ENCODE measurements at places on chromosomes 4 and X. TPM values are rescaled to one million over a fixed set of nuclear protein-coding genes. Genes with fewer than 3 reads are reported as not detected.

DNA sequence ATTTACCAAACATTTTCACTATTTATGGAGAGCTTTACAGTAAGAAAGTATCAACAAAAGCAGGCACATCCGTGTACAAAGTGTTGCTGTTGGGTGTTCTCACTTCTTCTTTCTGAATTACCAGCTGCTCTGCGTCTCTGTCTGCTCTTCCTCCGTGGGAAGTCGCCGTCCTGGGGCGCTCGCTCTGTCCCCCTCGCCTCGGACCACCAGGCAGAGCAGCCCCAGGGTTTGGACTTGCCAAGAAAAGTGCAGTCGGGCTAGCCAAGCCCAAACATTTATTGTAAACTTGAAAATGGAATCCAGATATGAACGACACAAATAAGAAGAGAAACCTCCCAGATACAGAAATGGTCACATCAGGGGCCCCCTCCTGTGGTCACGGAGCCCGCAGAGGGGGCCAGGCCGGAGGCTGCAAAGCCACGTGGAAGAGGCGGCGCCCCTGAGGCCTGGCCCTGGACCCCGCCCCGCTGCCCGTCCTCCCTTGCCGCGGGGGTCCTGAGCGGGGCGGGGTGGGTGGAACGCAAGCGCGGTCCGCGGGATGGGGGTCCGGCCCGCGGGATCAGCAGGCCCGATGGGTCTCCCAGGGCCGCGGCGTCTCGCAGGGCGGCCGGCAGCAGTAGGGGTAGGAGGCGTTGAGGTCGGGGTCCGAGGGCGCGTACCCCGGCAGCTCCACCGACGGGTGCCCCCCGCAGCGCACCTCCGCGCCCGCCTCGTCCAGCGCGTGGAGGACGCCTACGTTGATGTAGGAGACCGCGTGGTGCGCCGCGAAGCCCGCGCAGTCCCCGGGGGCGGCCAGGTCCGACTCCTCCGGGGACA is 1.5 kb downstream of the TMEM271 start:
- no peaks in the 10 kb centered on the region for H3K4me1 ChIP-seq
- DNase-seq, result no peak
- no peaks in the 10 kb centered on the region for H3K36me3 ChIP-seq
- H3K4me3 ChIP-seq, result no peak overlapping the region
- H3K27ac ChIP-seq, result no peak overlapping the region

DNA sequence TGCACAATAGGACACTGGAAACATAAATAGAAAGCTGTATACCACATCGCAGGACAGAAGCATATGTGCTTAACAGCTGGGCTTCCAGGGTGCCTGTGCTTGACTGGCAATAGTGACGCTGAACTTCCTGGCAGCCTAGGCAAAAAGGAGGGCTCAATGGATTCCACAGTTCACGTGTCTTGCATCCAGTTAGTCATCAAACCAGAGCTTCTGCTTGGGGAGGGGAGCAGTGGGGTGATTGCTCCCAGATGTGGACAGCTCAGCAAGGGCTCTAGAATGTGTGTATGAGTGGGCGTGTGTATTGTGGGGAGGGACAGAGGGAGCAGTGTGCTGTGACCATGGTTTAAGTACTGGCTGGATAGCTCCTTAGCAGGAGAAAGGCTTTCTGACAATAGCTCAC is 2.3 kb downstream of the PRRG3 start:
- H3K27ac ChIP-seq, result no peak overlapping the region
- H3K4me1 ChIP-seq, result no peaks in the 10 kb centered on the region
- H3K36me3 ChIP-seq, result no peaks in the 10 kb centered on the region
- DNase-seq, result no peak

SMPX gene
- total RNA-seq, result not detected

GRCh38 chrX:91434351-91435168 is at the start of gene PABPC5:
PABPC5 (plus strand) TSS chrX:91434839; CDS start chrX:91435578, 739 bp downstream.
- peak within 1 kb of the TSS; percentile 35 for H3K4me3 ChIP-seq
- H3K27me3 ChIP-seq, result no peaks in the 10 kb centered on the region
- H3K27ac ChIP-seq, result peak within 1 kb of the TSS; percentile 16
- H3K36me3 ChIP-seq, result no peaks in the 10 kb centered on the region
- DNase-seq, result peak; percentile 55

PAGE1 gene
- total RNA-seq, result not detected

DNA sequence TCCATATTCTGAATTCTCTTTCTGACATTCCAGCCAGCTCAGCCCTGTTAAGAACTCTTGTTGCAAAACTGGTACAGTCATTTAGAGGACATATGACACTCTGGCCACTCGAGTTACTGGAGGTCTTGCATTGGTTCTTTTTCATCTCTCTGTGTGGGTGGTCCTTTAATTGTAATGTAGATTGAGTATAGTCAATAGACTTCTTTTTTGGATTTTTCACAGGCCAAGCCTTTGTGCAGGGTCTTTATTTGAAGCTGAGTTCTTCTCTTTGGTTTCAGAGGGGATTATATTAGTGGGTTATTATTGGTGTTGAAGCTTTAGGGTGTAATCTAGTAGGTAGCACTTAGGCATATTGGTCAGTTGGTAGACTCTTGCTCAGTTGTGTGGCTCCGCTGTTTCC is 118.0 kb upstream of the GIMD1 start:
- H3K4me3 ChIP-seq, result no peak overlapping the region
- no peaks in the 10 kb centered on the region for H3K36me3 ChIP-seq
- no peak overlapping the region for H3K27ac ChIP-seq
- H3K4me1 ChIP-seq, result no peaks in the 10 kb centered on the region

ARSD gene
- 51.8 TPM for total RNA-seq

GABRG1 gene
- total RNA-seq, result not detected

DNA sequence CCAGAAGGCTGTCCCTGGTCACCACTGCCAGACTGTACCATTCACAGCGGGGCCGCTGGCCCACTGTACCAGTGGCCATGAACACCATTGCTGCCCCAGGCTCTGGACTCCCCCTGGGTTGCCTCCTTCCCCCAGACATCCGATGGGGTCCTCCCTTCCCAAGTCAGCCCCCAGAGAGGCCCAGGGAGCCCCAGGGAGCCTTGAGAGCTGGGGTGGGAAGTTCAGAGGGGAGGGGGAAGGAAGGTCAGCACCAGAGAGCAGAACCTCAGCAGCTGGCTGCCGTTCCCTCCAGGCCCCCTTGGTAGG is 441 bp upstream of the ARHGAP4 start:
- no peaks in the 10 kb centered on the region for H3K36me3 ChIP-seq
- no peaks in the 10 kb centered on the region for H3K4me1 ChIP-seq
- H3K4me3 ChIP-seq, result no peak overlapping the region

VCX2 gene
- total RNA-seq, result not detected

- H3K27ac ChIP-seq, result no peak overlapping the region
- no peaks in the 10 kb centered on the region for H3K4me1 ChIP-seq
- DNase-seq, result no peak
- H3K4me3 ChIP-seq, result no peak overlapping the region
Measured at GRCh38 chrX:154715825-154716224, 35.1 kb downstream of the GAB3 start.

GRCh38 chr4:153241970-153242838 is 38.0 kb downstream of the TRIM2 start:
- H3K27ac ChIP-seq, result peak overlapping the region; percentile 16
- no peak overlapping the region for H3K4me3 ChIP-seq
- no peaks in the 10 kb centered on the region for H3K36me3 ChIP-seq
- H3K27me3 ChIP-seq, result no peaks in the 10 kb centered on the region

PWWP3B gene
- 13.6 TPM for total RNA-seq

GRCh38 chrX:22652596-22652995 is 347.2 kb upstream of the DDX53 start:
- DNase-seq, result no peak
- H3K4me1 ChIP-seq, result no peaks in the 10 kb centered on the region

DNA sequence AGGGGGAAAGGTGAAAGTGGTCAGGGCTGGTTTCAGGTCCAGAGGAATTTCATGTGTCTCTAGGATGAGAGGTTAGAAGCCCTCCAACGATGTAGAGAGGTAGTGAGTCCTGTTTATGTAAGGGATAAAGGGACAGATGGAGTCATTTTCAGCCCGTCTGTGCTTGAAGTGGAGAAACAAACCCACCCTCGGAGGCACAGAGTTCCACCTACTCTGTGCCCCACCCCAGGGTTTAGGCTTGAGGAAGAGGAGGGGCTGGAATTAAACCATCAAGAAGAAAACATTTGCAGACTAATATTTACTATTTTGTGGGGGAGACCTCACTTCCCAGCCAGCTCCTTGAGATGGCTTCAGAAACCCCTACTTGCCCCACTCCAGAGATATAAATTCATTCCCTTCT is 868 bp upstream of the GNL3L start:
- H3K27me3 ChIP-seq, result no peaks in the 10 kb centered on the region
- no peaks in the 10 kb centered on the region for H3K36me3 ChIP-seq
- H3K27ac ChIP-seq, result peak overlapping the region; percentile 67
- no peak for DNase-seq

DNA sequence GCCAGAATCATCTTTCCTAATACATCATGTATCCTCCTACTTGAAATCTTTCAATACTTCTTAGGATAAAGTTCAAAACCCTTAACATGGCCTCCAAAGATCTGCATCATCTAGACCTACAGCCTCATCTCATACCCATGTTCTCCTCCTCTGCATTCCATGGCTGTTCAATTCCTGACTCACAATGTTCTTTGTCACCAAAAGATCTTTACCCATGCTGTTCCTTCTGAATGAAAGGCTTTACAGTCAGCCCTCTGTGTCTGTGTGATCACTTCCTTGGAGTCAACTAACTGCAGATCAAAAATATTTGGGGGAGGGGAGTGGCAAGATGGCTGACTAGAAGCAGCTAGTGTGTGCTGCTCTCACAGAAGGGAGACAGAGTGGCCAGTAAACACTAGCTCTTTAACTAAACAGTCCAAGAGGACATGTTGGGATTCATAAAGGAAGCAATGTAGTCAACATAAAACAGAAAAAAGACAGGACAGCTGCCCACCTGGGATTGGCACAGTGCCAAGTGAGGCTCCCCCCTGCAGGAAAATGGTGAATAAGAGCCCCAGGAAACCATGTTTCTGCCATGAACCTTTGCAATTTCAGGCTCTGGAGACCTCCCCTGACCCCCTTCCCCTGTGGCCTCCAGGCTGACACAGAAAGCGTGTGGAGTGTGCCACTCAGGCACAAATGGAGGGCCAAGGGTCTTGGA is 31.9 kb downstream of the CBR4 start:
- no peaks in the 10 kb centered on the region for H3K4me1 ChIP-seq
- DNase-seq, result no peak
- H3K27me3 ChIP-seq, result no peaks in the 10 kb centered on the region
- no peak overlapping the region for H3K27ac ChIP-seq
- no peak overlapping the region for H3K4me3 ChIP-seq
- peaks cover 6% of the 10 kb centered on the region for H3K36me3 ChIP-seq

DNA sequence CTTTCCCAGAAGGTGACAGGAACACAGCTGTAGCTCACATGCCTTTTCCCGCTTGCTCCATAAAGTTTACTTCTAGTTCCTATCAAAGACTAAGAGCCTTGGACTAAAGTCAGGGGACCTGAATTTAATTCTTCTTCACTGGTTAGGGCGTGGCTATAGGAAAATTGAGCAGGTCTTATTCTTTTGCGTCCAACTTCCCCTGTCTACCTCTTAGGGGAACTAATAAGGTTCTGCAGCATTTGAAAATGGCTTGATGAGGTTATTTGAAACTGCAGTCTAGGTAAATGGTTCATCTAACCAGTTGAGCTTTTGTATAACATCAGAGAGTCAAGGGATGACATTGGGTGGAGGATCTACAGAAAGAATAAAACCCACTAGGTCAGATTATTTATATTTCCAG is 2.6 kb downstream of the ARHGAP10 start:
- H3K4me1 ChIP-seq, result peaks cover 7% of the 10 kb centered on the region
- no peak overlapping the region for H3K27ac ChIP-seq
- no peak for DNase-seq

NUP62CL gene
- 3.1 TPM for total RNA-seq

- no peak overlapping the region for H3K4me3 ChIP-seq
- H3K4me1 ChIP-seq, result no peaks in the 10 kb centered on the region
- H3K27me3 ChIP-seq, result no peaks in the 10 kb centered on the region
- DNase-seq, result no peak
- no peak overlapping the region for H3K27ac ChIP-seq
- no peaks in the 10 kb centered on the region for H3K36me3 ChIP-seq
Measured at GRCh38 chr4:53962516-53963225, 101.7 kb downstream of the CHIC2 start.

GRCh38 chr4:16864199-16864598 is 34.2 kb downstream of the LDB2 start:
- no peaks in the 10 kb centered on the region for H3K36me3 ChIP-seq
- H3K27ac ChIP-seq, result no peak overlapping the region
- no peak overlapping the region for H3K4me3 ChIP-seq
- DNase-seq, result no peak
- H3K27me3 ChIP-seq, result no peaks in the 10 kb centered on the region

DNA sequence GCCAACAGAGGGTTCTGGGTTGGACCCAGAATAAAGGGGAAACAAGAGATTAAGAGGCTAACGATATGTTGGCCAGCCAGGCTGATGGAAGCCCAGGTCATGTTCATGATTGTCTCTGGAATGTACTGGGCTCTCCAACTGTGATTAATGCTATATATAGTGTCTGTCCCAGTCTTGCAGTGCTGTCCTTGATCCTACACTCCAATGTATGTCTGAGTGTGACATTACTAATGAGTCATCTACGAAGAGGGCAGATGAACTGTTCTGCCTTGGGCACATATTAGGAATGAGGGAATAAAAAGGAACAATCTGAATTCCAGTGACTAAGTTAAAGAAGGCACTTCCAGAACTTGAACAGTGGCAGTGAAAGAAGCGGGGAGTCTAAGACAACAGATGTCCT is 142.1 kb downstream of the PDGFRA start:
- no peaks in the 10 kb centered on the region for H3K27me3 ChIP-seq
- no peak overlapping the region for H3K4me3 ChIP-seq
- H3K36me3 ChIP-seq, result no peaks in the 10 kb centered on the region
- no peaks in the 10 kb centered on the region for H3K4me1 ChIP-seq

- no peaks in the 10 kb centered on the region for H3K4me1 ChIP-seq
- DNase-seq, result peak; percentile 26
- H3K27ac ChIP-seq, result no peak overlapping the region
- H3K36me3 ChIP-seq, result no peaks in the 10 kb centered on the region
Measured at GRCh38 chr4:7364979-7365378, 69.8 kb downstream of the PSAPL1 start.

ADRA2C gene
- 1.4 TPM for total RNA-seq

- H3K4me3 ChIP-seq, result no peak overlapping the region
- peaks cover 3% of the 10 kb centered on the region for H3K4me1 ChIP-seq
- no peaks in the 10 kb centered on the region for H3K27me3 ChIP-seq
- DNase-seq, result no peak
Measured at GRCh38 chr4:20194123-20195013, 57.3 kb upstream of the SLIT2 start.

- H3K4me1 ChIP-seq, result no peaks in the 10 kb centered on the region
- H3K27me3 ChIP-seq, result no peaks in the 10 kb centered on the region
- no peaks in the 10 kb centered on the region for H3K36me3 ChIP-seq
- DNase-seq, result no peak
- H3K4me3 ChIP-seq, result no peak overlapping the region
Measured at GRCh38 chrX:55867708-55868107, 150.2 kb downstream of the RRAGB start.

Measured in pancreas (tissue), 10 donors.